Stimulated activated CD8-positive, alpha-beta memory T cell treated with anti-CD3 and anti-CD28 coated beads, Interleukin-2, amount 100 ng/mL, for 1 hour (primary cell): ENCODE measurements at places on chromosomes 11 and 22.

DNA sequence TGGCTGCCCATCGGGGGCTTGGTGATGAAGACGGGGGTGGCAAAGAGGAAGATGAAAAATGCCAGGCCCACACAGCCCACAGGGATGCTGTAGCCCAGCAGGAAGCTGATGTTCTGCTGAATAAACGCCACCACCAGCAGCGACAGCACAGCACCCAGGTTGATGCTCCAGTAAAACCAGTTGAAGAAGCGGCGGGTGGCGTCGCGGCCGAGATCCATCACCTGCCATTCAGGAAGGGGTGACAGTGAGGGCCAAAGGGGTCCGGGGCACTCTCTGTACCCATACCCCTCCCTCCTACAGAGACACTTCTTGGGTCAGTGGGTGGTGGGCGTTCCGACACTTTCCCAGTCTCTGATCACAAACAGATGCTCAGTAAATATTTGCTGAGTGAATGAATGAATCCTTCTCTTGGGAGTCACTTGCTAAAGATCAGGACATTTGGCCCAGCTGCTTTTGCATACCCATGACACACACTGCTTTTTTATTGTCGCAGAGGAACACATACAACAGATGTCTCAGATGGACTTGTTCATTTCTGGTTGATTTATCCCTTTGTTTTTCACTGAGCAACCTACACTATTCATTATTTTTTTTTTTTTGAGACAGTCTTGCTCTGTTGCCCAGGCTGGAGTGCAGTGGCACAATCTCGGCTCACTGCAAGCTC, 5.2 kb downstream of the SLC15A3 start:
- DNase-seq: no peak

- no peak for DNase-seq
Measured at GRCh38 chr11:65695459-65696241, 16.4 kb upstream of the KAT5 start.

DNA sequence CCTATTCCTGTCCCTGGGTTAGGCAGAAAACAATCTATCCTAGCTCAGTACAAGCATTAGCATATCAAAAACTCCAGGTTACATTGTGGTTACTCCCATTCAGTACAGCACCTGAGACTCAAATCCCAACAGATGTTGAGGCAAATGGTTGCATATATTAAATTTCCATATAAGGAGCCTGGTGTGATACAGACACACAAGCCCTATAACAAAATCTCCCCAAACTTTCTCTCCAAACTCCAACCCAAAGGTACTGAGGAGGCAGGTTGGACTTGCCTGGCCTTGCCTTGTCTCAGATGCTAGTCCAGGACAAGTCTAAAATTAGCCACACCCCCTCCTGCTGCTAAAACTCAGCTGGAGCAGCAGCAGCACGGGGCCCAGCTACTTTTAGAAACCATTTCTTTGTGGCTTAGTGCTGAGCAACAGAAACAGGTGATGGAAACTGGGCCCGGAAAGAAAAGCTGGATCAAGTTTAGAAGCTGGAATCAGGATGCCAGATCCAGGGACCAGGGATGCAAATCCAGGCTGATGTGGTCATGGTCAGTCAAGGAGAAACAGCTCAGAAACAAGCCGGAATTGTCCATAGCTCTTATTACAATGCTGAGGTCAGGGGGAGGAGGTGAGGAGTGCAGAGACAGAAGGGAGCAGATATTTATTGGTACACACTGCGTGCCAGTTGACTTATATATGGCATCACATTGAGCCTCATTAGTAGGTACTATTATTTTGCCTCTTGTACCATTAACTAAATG, 73.7 kb upstream of the AMOTL1 start:
- DNase-seq: no peak

- DNase-seq: no peak
Measured at GRCh38 chr11:124602193-124602592, 9.0 kb upstream of the PANX3 start.

DNA sequence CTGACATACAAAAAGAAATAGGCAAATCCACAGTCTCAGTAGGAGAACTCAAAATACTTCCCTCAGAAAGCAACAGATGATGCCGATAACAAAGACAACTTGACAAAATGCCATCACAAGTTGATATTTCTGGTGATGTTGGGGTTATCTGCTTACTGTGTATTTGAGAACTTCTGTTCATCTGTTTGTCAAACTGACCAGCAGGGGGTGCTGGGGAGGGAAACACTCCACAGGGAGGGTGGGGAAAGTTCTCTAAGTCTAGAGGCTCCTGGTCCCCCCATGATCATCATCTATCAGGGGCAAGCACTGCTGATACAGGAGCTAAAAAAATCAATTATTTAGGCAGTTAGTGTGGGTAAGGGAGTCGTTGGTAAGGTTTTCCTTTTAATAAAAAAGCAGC, 19.2 kb downstream of the GLYATL1 start:
- no peak for DNase-seq

DNA sequence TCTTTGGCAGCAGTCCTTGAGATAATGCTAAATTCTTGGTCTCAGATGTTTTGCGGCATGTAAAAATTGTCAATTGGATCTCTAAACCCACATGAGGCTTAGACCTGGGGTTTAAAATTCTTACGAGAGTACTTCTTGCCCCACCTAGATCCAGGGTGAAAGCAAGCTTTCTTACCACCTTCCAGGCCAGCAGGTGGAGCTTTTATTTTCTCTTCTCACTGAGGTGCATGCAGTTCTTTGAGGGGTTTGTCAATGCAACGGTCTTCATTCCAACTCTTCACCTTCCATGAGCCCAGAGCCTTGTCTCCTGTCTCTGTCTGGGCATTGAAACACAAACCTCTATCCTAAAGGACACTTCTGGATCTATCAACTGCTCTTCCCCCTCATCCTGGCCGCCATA, 154.1 kb downstream of the MYO18B start:
- DNase-seq: no peak

GRCh38 chr22:37792494-37792893, 15.2 kb upstream of the GCAT start:
- DNase-seq: no peak

GRCh38 chr11:2554338-2555207, 109.8 kb downstream of the KCNQ1 start:
- no peak for DNase-seq

DNA sequence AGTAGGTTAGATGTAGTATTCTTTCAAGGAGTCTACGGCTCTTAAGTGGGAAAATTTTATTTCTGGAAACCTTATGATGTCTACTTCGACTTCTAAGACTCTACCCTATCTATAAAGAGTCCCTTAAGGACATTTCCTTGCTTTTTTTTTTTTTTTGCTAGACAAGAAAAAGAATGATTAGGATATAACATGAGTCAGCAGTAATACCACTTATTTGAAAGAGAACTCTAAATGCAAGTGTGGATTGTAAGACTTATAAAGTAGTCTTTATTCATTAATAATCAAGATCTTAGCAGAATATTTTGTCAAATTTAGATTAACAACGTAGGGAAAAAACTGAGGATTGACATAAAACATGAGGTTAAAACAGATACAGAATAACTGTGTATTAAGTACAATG, 71.0 kb downstream of the DKK3 start:
- DNase-seq: no peak
